Activated T-cell treated with anti-CD3 and anti-CD28 coated beads, Interleukin-2, amount 50 U/mL, for 24 hours (primary cell): ENCODE measurements at places on chromosomes 11 and 22.

GRCh38 chr11:126992804-126993111 is 7.8 kb downstream of the KIRREL3 start:
- no peaks in the 10 kb centered on the region for H3K4me1 ChIP-seq
- DNase-seq, result no peak
- no peak overlapping the region for H3K27ac ChIP-seq
- H3K36me3 ChIP-seq, result no peaks in the 10 kb centered on the region

DNA sequence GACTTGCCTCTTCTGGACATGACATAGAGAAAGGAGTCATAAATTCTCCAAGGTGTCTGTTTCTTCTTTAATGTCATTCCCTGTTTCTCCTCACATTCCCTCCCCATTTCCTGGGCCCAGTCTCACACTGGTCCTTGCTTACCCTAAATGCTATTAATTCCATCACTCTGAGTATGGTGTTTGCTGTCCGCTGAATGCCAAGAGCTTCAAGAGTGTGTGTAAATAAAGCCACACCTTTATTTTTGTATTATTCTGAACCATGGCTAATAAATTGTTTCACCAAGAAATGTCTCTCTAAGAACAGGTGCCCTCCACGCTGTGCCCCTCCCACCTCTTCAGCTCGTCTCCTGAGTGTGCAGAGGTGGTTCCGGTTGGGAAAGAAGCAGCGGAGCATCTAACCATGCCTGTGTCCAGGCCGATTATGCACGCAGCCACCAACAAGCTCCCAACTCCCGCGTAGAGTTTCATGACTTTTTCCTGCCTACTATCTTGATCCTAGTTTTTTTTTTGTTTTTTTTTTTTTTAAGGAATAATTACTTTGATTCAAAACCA is 8.6 kb downstream of the TMEM121B start:
- H3K4me1 ChIP-seq, result peaks cover 42% of the 10 kb centered on the region
- no peak overlapping the region for H3K4me3 ChIP-seq
- no peaks in the 10 kb centered on the region for H3K27me3 ChIP-seq
- peaks cover 33% of the 10 kb centered on the region for H3K36me3 ChIP-seq
- no peak for DNase-seq

GRCh38 chr11:96748639-96749370 is 359.0 kb downstream of the JRKL start:
- no peaks in the 10 kb centered on the region for H3K27me3 ChIP-seq
- no peak overlapping the region for H3K4me3 ChIP-seq
- DNase-seq, result no peak
- no peaks in the 10 kb centered on the region for H3K36me3 ChIP-seq

GRCh38 chr11:103967985-103968384 is 68.5 kb upstream of the DDI1 start:
- H3K27ac ChIP-seq, result no peak overlapping the region
- no peaks in the 10 kb centered on the region for H3K27me3 ChIP-seq
- H3K4me3 ChIP-seq, result no peak overlapping the region
- H3K4me1 ChIP-seq, result no peaks in the 10 kb centered on the region

GRCh38 chr11:40241524-40242051 is 1217.9 kb downstream of the LRRC4C start:
- no peak for DNase-seq
- H3K27ac ChIP-seq, result no peak overlapping the region
- no peaks in the 10 kb centered on the region for H3K27me3 ChIP-seq
- H3K36me3 ChIP-seq, result no peaks in the 10 kb centered on the region
- H3K4me3 ChIP-seq, result no peak overlapping the region
- H3K4me1 ChIP-seq, result no peaks in the 10 kb centered on the region

- H3K4me1 ChIP-seq, result no peaks in the 10 kb centered on the region
- no peak overlapping the region for H3K27ac ChIP-seq
- peaks cover 19% of the 10 kb centered on the region for H3K27me3 ChIP-seq
- H3K4me3 ChIP-seq, result no peak overlapping the region
These were observed 23.8 kb upstream of the SYN3 start for GRCh38 chr22:33081686-33082590.

DNA sequence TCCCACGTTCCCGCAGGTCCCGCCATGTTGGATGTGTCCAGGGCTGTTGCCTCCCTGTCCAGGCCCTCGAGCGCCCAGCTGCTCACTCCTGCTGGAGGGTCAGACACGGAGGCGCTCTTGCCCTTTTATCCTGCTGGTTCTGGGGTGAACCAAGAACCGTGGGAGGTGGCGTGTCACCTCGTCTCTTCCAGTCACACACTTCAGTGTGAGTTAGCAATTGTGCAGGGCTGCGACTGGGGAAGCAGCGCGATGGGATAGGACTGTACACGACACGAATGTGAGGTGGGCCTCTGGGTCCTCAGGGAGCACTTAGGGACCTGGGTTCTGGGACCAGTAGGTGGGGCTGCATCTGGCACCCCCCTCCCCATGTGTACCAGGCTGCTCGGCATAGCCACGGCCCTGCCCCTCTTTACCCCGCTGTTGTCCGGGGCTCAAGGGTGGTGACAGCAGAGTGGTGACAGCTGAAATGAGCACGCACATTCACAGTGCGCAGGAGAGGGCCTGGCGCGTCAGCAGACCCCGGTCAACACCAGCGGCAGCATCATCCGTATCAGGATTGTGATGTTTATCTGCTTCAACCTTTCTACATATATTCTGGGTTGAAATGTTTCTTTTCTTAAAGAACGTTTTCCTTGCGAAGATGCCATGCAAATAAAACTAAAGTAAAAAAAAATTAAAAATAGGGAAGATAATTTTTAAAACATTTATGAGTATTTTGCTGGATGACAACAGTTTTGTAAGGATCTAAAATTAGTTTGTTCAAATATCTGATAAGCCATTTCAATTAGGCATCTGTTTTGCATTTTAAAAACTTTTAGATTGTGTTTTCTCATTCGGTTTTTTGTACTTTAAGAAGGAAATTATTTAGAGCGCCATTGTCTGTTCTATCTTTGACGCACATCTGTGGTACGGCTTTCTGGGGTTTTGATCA is 210.7 kb downstream of the TBC1D22A start:
- H3K4me1 ChIP-seq, result peaks cover 25% of the 10 kb centered on the region
- no peak overlapping the region for H3K27ac ChIP-seq
- H3K27me3 ChIP-seq, result no peaks in the 10 kb centered on the region
- no peak overlapping the region for H3K4me3 ChIP-seq
- no peak for DNase-seq
- H3K36me3 ChIP-seq, result peaks cover 55% of the 10 kb centered on the region

DNA sequence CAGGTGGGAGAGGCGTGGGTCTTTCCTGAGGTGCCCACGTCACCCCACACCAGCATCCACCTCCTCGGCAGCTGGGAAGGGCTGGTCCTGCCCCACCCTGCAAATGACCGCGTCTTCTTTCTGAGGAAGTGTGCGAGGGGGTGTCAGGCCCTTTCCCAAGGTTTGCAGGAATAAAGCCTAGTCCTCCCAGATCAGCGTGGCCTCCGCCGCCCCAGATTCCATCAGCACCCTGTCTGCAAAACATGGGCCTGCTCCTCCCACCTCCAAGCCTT is 14.4 kb upstream of the SLC39A13 start:
- DNase-seq, result no peak
- no peaks in the 10 kb centered on the region for H3K27me3 ChIP-seq
- no peak overlapping the region for H3K4me3 ChIP-seq
- H3K27ac ChIP-seq, result peak overlapping the region; percentile 93
- peaks cover 43% of the 10 kb centered on the region for H3K4me1 ChIP-seq
- no peaks in the 10 kb centered on the region for H3K36me3 ChIP-seq

DNA sequence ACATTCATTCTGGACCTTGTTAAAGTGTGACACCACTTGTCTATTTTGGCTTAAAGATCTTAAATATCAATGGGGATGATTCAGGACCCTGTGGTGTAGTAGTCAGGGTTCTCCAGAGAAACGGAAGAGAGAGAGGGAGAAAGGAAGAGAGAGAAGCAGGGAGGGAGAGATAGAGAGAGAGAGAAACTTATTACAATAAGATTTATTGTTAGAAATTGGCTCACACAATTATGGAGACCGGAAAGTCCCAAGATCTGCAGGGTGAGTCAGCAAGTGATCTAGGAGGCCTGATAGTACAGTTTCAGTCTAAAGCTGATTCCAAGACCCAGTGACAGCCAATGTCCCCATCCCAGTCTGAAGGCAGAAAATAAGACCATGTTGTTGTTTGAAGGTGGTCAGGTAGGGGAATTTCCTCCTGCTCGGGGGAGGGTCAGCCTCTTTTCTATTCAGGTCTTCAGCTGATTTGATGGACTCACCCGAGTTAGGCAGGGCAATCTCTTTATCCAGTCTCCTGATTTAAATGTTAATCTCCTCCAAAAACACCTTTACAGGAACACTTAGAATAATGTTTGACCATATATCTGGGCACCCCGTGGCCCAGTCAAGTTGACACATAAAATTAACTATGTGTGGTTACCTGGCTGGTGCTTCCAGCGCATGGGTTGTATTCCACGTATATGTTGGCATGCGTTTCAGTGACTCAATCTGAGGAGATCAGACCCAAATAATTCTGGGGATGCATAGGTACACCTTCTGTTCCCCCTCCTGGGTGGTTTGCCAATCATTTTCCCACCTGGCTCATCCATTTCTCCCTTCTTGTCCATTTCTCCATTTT is 1350.5 kb downstream of the TBC1D22A start:
- DNase-seq, result no peak
- peaks cover 17% of the 10 kb centered on the region for H3K27me3 ChIP-seq
- H3K4me3 ChIP-seq, result no peak overlapping the region
- H3K4me1 ChIP-seq, result peaks cover 5% of the 10 kb centered on the region

DNA sequence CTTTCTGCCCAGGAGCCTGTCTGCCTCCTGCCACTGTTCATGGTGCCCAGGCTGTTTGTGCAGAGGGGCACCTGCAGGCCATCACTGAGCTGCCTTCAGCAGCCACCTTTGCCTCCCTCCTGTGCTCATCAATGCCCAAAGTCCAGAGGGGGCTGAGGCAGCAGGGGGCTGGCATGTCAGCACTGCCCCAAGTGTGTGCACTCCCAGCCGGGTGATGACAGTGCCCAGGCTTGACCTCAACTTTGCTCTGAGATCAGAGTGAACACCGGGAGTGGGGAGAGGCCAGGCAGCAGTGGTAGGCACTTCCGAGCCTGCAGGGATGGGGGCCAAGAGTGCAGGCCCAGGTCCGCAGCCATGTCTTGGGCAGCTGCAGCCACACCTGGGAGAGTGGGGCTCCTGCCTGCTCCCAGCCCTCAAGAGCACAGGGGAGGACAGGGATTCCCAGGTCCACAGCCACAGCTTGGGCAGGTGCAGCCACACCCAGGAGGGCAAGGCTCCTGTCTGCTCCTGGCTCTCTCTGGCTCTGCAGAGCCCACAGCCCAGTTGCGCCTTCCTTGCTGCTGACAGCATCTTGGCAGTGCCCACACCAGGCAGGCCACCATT is 15.2 kb downstream of the SAA4 start:
- H3K4me1 ChIP-seq, result no peaks in the 10 kb centered on the region
- H3K27me3 ChIP-seq, result peaks cover 9% of the 10 kb centered on the region
- no peak overlapping the region for H3K27ac ChIP-seq
- DNase-seq, result no peak
- no peaks in the 10 kb centered on the region for H3K36me3 ChIP-seq

DNA sequence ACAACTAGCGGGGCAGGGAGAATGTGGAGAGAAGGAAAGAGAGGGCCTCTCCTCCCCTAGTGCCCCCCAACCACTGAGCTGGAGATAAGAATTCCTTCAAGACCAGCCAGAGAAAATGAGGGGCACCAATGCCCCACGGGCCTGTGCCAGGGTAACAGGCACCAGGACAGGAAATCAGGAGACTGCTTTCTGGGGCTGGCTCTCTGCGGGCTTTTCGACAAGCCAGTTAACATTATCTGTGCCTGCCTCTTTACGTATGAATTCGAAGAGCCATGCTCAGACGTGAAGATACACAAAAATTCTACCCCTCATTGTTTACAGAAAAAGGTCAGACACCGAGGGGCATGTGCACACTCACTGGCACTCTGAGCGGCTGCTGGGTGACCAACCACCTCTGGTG is 52.1 kb downstream of the MYH9 start:
- peaks cover 96% of the 10 kb centered on the region for H3K4me1 ChIP-seq
- no peaks in the 10 kb centered on the region for H3K27me3 ChIP-seq
- peak overlapping the region; percentile 100 for H3K27ac ChIP-seq
- peaks cover 98% of the 10 kb centered on the region for H3K36me3 ChIP-seq
- peak overlapping the region; percentile 83 for H3K4me3 ChIP-seq

DNA sequence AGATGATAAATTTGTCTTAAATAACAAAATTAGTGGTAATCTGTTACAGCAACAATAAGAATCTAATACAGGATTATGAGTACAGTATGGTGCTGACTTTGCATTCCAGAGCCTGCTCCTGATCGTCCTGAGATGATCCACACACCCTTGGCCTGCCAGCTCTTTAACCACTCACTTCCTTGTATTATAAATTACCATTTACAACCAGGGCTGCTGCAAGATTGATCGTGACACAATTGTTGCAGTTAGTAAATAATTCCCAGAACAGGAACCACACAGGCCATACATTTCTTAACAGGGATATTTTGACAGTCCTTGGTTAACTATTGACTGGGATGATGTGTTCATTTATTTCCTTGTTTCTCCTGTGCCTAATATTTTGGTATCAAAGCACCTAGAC is 3.8 kb upstream of the CBLIF start:
- DNase-seq, result no peak
- H3K4me3 ChIP-seq, result no peak overlapping the region
- H3K27me3 ChIP-seq, result no peaks in the 10 kb centered on the region
- H3K27ac ChIP-seq, result no peak overlapping the region

DNA sequence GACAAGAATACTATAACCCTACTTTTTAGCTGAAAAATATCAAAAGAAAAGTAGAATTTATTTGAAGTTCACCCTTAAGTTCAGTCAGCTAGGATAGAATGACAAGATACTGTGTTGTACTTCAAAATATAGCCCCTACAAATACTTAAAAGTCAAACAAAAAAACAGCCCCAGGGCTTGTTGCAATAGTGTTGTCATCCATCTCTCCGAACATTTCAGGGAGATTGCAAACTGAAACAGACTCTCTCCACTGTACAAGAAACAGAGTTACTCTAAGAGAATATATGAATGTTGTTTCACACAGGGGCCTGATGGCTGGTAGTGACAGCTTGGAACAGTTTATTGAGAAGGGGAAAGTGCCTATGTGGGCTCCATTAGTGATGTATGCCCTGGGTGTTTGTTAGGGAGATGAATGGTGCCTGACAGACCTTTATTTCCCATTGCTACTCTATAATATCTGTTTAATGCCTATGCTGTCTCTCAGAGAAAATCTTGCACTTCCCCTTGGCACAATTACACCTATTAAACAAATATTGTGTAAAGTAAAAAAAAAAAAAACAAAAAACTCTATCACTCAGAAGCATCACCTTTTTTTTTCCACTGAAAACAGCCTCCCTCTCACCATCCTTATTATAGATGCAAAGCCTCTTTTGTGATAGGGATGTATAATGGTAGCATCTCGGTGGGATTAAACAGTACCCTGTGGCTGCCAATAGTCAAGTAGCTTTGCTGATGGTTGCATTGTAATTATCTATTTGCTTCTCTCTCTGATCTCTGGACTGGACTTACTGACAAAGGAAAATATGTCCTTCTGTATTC is 506.3 kb upstream of the LUZP2 start:
- no peak overlapping the region for H3K4me3 ChIP-seq
- no peaks in the 10 kb centered on the region for H3K36me3 ChIP-seq
- H3K27me3 ChIP-seq, result no peaks in the 10 kb centered on the region
- no peak for DNase-seq
- H3K4me1 ChIP-seq, result no peaks in the 10 kb centered on the region

GRCh38 chr22:49995041-49995360 is 17.6 kb downstream of the IL17REL start:
- DNase-seq, result no peak
- no peaks in the 10 kb centered on the region for H3K36me3 ChIP-seq
- peaks cover 6% of the 10 kb centered on the region for H3K27me3 ChIP-seq
- H3K27ac ChIP-seq, result no peak overlapping the region

- H3K27ac ChIP-seq, result no peak overlapping the region
- peaks cover 25% of the 10 kb centered on the region for H3K27me3 ChIP-seq
- DNase-seq, result no peak
- no peaks in the 10 kb centered on the region for H3K36me3 ChIP-seq
These were observed 350.0 kb upstream of the NCAM1 start for GRCh38 chr11:112610996-112611750.
